ENCODE measurements at places on chromosomes 1 and 21.

- no peak for DNase-seq
Observed at GRCh38 chr1:58551186-58552140, 4.9 kb upstream of the OMA1 start.

DNA sequence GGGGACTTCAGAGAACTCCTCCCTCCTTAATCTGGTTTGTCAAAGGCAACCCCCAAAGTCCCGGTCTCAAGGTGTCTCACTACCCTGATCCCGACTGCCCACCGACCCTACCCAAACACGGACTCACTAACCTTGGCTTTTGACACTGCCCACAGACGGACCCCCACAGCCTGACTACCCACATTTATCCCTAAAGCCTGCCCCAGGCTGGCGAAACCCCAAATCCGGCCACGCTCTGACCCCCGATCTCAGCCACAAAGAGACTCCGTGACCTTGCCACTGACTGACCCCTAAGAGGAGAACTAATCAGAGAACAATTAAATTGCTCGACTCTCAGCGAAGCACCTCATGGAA lies 5.2 kb downstream of the ID3 start:
- no peak for DNase-seq

GRCh38 chr1:82921759-82922158 lies 1077.2 kb downstream of the TTLL7 start:
- DNase-seq = no peak

GRCh38 chr1:28811766-28812668 lies at the start of gene OPRD1:
TSS of gene OPRD1 (plus strand) at chr1:28812170. CDS start at chr1:28812384, 214 bp downstream.
- DNase-seq = no peak

DNA sequence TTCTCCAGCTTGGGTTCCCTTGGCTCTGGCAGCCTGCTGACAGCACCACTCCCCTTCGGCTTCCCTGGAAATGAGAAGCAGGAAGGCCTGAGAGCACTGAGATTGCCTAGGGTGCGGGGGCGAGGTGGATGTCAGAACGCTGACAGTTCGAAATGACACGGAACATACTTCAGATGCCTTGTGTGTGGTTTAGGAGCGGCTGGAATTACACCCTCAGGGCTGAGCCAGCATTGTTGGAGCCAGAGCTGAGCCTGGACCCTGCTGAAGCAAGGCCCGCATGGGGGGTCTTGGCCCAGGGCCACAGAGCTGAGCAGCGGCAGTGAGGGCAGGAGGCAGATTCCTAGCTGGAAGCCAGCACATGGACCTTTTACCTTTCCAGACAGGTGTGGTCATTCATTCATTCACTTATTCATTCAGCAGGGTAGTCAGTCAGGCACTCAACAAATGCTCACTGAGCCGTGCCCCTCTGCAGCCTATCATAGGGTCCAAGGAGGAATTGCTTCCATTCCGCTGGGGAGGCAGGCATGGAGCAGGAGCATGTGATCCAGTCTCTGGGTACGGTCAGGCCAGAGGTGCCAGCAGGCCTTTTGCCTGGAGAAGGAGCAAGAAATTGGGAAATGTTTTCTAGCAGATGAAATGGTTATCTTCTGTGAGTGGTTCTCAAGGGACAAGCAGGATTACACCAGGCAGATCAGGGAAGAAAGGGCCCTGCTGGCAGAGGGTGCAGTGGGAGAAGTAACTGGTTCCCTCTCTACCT lies 6.6 kb upstream of the FOXE3 start:
- peak; percentile 82 for DNase-seq

DNA sequence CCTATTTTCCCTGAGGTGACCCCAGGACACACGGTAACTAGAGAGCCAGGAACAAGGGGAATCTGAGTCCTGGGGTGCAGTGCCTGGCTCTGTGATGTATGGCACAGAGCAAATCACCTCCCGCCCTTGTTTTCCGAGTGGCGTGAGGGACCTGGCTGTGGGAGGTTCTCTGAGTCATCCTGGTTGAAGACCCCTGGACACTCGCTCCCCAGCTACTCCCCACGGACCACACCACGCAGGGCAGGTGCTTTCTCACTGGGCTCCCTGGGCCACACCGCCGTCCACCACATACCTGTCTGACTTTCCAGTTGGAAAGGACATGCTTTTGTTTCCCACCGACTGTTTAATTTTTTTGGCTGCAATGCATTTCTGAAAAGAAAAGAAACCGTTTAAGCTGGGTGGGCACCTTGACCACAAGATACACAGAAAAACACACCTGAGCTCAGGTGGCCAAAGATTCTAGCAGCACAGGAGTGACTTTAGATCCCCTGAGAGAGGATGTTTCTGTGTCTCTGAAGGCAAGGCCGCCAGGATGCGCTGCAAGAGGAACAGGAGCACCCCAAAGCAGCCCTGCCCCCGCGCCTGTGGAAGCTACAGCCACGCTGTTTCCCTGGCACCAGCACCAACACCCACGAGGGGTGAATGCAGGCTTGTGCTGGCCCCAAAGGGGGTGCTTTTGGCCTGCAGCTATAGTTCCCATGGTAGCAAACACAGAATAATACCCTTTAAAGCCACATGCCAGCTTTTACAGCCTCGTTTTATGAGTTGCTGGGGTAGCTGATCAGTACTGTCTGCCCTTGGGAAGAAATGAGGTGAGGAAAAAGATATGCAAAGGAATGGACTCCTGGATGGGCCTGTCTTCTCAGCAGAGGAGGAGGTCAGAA lies 8.1 kb upstream of the SRM start:
- peak; percentile 42 for DNase-seq

DNA sequence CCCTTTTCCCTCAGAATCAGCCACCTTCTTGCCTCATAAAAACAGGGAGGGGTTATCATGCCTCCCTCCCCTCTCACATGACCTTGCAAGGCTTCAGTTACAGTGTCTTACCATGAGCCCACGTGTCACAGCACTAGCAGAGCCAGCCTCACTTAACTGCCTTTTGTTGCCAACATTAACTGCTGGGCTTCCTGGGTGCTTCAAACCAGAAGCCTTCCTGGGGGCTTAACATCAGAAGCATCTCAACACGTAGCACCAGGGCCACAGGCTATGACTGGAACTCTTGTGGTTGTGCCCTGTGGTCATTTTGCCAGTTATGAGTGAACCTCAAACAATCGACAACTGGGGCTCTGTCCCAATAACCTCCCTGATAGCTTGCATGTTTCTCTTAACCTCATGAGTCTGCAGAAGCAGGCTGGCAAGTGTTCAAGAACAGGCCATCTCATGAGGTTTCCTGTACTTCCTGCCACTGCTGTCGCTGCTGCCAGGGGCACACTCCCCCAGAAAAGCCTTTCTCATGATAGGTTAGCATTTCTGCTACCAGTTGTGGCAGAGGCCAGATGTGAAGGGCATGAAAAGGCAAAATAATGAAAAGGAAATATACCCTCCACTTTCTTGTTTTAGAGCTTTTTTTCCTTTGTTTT lies 132.2 kb downstream of the GLUL start:
- DNase-seq = no peak

- no peak for DNase-seq
Observed at GRCh38 chr1:87108228-87108627, 193.8 kb downstream of the HS2ST1 start.

- DNase-seq = no peak
Observed at GRCh38 chr1:184405094-184405800, 18.4 kb downstream of the C1orf21 start.

DNA sequence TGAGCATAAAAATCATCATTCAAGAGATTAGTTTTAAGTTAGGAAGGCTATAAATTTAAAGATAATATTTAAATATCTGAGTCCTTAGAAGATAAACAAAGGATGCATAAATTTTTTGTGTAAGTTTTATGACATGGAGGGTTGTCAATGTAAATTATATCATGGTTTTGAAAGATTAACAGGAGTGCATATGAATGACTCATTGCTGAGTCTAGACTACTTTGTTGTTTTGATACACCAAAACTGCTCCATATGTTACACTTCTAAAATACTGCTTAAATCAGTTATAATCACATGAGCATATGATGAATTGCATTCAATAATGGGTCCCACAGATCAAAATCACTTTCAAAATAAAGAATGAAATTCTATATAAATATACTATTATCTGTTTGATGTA lies 312.5 kb downstream of the KCNT2 start:
- DNase-seq = no peak

DNA sequence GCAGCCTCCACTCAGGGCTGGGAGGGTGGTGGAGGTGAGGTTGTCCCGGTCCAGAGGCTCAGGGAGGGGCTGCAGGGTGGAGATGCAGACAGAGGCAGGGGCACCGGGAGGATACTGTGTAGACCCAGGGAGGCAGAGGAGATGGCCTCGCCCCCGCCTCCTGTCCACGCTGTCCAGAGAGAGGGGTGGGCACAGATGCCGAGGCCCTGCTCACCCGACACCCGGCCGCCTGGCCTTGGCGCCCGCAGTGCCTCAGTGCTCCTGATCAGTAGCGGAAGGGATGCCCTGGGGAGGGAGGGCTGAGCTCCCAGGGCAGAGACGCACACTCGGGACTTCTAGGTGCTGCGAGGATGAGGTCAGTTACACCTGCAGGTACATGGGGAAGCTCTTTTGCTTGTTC lies 102.7 kb upstream of the TTC34 start:
- no peak for DNase-seq

DNA sequence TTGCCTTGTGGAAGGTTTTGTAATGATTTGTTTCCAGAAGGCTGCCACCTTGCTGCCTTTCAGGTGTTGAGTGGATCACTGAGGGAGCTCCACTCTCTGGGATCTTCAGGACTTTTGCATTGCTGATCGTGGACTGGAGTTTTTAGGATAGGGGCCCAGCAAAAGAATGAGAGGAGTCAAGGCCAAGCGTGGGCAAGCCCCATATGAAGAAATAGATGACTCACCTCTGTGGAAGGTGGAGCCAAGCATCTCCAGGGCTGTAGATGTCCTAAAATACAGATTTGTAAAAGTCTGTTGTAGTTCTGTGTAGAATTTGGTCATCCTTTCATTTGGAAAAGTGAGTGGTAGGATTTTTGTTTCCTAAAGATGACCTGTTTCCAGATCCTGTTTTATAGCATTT lies 67.0 kb downstream of the ST3GAL3 start:
- no peak for DNase-seq

GRCh38 chr1:20346433-20346832 lies 55.8 kb downstream of the VWA5B1 start:
- DNase-seq = no peak

- no peak for DNase-seq
Observed at GRCh38 chr1:4510276-4510691, 144.1 kb upstream of the AJAP1 start.

GRCh38 chr1:26999440-26999987 lies 6.0 kb downstream of the TRNP1 start:
- peak; percentile 97 for DNase-seq

- DNase-seq = peak; percentile 51
Observed at GRCh38 chr21:42632336-42632751, 21.1 kb upstream of the PDE9A start.

GRCh38 chr21:41251961-41252642 lies 64.5 kb upstream of the FAM3B start:
- DNase-seq = no peak

- no peak for DNase-seq
Observed at GRCh38 chr1:244087611-244088010, 36.5 kb downstream of the ZBTB18 start.

GRCh38 chr1:204442376-204443259 lies 31.0 kb upstream of the PPP1R15B start:
- DNase-seq = no peak

DNA sequence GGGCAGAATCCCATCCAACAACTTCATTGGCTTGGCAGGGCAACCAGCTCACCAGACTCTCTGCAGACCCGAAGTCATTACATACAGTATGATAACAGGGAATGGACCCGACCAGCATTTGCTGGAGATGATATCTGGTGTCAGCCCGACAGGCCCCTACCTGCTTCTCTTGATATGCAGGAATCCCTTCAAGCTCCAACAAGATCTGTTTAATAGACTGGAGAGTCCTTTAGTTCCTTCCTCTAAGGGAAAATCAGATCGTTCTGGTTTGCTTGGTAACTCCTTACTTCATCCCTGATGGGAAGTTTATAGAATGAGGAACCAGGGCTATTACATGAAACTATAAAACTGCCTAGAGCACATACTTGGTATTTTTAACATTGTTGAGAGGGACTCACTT lies 61.2 kb downstream of the EDARADD start:
- no peak for DNase-seq

- DNase-seq = no peak
Observed at GRCh38 chr1:1203561-1204424, 2.6 kb downstream of the TNFRSF18 start.

GRCh38 chr1:193841857-193842256 lies 655.4 kb upstream of the B3GALT2 start:
- no peak for DNase-seq
